ENCODE measurements at places on chromosomes 3 and 15.

- DNase-seq: no peak
Observed at GRCh38 chr15:92625251-92625980, 30.2 kb downstream of the FAM174B start.

DNA sequence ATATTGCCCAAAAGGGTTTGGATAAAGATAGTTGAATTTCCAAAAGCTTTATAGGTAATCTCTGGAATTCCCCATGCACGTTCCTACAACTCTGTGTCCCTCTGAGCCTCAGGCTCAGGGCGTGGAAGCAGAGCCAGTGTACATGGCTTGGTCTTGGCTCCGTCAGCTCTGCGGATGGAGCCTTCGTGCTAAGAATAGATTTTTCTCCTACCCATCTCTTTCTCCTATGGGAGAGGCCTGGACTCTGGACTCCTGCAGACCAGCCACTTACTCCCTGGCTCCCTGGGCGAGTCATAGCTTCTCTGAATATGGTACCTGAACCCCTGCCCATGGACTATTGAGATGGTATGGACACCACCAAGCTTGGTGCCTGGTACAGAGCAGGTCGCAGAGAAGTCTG, 99.9 kb downstream of the EEFSEC start:
- DNase-seq: no peak

GRCh38 chr15:87207251-87207650, 1049.3 kb downstream of the NTRK3 start:
- DNase-seq: no peak

- DNase-seq: no peak
Observed at GRCh38 chr3:196654735-196655090, 15.2 kb downstream of the NRROS start.

DNA sequence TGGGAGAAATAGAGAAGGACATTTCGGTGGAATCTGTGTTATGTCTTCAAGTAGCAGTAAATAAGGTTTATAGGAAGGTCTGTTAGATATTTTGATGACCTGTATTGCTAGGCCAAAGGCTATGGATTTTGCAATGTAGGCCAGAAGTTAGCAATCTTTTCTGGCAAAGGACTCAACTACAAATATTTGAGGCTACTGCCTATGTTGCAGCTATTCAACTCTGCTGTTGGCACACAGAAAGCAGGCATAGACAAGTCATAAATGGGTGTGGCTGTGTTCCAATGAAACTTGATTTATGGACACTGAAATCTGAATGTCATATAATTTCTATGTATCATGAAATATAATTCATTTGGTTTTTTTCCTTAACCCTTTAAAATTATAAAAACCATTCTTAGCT, 438.7 kb upstream of the C2CD4B start:
- no peak for DNase-seq

DNA sequence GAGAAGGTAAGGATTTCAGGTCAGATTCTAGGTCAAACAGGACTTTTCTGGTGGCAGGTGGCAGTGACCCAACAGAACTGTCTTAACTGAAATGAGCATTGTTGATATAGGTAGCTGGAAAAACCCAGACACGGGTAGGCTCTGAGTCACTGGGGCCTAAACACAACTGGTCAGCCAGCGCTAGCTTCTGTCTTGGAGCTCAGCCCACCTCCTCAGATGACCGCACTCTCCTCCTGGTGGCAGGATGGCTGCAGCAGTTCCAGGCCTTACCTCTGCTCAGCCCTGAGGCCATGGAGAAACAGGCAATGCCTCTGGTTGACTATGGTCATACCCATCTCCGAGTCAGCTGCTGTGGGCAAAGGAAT, 61.1 kb upstream of the GATA2 start:
- no peak for DNase-seq

GRCh38 chr3:20307383-20307782, 121.4 kb upstream of the SGO1 start:
- no peak for DNase-seq

- no peak for DNase-seq
Observed at GRCh38 chr15:39728845-39729244, 53.8 kb downstream of the FSIP1 start.

- no peak for DNase-seq
Observed at GRCh38 chr3:183488343-183488742, 59.9 kb upstream of the MCF2L2 start.

GRCh38 chr3:195153130-195153529, 117.8 kb downstream of the XXYLT1 start:
- no peak for DNase-seq

- DNase-seq: no peak
Observed at GRCh38 chr3:168714609-168715240, 619.0 kb upstream of the GOLIM4 start.

DNA sequence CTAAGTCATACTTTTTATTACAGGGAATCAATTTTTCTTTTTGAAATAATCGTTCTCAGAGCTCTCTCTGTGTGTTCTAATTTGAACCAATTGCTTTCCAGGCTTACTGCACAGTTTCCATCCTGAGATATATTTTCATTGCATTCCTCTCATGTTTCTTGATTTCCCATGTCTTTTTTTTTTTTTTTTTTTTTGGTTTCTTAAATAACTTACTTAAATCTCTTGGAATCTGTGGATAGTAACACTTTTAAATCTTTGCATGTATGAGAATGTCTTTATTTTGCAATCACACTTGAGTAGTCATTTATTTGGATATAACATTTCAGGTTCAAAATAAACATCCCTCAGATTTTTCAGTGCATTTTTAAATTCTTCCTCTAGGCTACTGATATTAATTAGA, 14.5 kb upstream of the ABTB1 start:
- DNase-seq: no peak

DNA sequence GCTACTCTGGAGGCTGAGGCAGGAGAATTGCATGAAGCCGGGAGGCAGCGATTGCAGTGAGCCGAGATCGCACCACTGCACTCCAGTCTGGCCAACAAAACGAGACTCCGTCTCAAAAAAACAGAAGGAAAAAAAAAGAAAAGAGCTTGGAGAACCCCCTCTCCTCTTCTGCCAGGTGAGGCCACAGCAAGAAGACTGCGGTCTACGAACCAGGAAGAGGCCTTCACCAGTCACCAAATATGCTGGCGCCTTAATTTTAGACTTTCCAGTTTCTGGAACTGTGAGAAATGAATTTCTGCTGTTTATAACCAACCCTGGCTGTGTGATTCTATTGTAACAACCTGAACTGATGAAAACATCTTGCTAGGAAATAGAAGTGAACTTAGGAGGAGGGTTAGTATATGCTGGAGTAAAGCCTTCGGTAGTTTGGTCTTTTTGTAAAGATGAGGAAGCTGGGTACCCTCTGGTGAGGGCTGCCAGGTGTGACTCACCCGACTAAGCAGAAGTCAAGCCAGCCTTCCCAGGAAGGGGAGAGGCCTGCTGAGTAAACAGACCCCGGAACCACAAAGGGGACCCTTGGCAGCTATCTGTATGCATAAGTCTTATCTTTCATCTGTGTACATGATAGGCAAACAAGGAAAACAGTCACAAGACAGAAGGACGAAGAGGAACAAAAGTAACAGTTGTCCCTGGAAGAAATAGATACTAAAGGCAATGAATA, 78.7 kb downstream of the KLF13 start:
- no peak for DNase-seq

GRCh38 chr3:136305879-136306278, 55.7 kb downstream of the PCCB start:
- no peak for DNase-seq

DNA sequence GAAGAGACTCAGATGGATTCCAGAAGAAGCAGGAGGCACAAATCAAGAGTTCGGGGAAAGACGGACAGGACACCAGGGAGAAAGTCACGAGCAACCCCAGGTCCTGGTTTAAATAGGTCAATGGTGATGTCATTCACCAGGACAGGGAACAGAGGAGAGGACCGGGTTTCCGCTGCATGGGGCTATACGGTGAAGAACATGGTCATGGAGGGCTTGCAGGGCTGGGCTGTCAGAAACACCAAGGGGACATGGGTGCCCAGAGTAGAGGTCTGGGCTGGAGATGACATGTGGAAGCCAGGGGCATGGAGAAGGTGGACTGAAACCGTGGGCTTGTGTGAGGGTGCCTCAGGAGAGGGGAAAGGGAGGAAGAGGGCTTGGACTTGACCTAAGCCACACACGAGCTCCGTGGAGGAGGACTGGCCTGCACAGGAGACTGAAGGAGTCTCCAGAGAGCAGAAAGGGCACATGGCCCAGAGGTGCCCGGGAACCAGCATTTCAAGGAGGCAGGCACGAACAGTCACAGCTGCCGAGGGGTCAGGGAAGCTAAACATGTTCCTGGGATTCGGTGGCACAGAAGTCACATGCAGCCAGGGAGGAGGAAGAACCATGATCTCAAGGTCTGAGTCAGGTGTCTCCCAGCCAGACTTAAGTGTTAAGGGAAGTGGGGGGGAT, 54.2 kb upstream of the RPL32 start:
- no peak for DNase-seq

- no peak for DNase-seq
Observed at GRCh38 chr3:50150863-50151686, 4.0 kb upstream of the SEMA3F start.

GRCh38 chr3:54240309-54240708, 118.0 kb downstream of the CACNA2D3 start:
- no peak for DNase-seq

DNA sequence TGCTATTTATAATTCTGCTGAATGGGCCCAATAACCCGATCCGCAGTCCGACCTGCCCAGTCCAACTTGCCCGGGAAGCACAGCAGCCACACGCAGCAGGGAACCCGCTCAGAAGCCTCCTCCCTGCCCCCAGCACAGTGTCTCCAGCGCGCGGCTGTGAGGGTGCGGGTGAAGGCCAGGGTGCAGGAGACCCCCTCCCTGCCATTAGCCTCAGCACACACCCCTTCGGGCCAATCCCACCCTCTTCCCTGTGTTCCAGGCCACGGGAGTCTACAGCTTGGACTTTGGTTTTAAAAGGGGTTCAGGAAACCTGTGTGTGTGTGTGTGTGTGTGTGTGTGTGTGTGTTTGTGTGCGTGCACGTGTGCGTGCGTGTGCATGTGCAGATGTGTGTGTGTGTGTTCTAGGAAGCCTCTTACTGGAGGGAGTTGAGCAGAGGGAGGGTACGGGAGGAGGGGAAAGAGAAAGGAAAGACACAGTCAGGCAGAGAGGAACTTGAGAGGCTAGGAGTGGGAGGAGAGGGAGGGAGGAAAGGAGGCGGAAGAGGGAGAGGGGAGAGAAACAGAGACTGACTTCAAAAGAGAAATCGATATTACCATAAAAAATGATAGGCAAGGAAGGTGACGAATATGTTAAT, 34.2 kb downstream of the ATP2B2 start:
- DNase-seq: no peak

DNA sequence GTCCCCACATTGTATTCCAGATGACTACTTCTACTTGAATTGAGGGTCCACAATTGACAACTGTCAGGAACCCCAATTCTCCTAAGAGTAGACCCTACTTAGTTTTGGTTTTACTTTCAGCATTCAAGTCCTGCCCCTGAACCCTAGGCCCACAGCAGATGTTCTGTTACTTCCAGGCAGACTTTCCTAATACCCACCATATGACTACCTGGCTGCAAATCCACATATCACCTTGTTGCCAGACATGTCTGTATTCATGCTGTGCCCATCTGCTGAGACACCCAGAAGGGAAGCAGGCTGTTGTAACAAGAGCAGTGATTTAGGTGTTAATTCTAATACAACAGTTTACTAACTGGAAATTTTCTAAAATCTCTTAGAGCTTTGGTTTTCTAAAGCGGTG, 235.1 kb upstream of the CCDC54 start:
- no peak for DNase-seq

DNA sequence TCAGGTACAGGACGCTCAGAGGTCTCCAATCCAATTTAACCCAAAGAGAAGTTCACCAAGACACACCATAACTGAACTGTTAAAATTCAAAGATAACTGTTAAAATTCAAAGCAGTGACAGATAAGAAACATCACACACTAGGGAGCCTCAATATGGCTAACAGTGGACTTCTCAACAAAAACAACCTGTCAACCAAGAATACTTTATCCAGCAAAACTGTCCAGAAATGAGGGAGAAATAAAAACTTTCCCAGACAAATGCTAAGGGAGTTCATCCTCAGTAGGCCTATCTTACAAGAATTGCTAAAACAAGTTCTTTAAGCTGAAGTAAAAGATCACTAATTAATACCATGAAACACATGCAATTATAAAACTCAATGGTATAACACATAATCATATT, 36.3 kb upstream of the MYLK start:
- no peak for DNase-seq

DNA sequence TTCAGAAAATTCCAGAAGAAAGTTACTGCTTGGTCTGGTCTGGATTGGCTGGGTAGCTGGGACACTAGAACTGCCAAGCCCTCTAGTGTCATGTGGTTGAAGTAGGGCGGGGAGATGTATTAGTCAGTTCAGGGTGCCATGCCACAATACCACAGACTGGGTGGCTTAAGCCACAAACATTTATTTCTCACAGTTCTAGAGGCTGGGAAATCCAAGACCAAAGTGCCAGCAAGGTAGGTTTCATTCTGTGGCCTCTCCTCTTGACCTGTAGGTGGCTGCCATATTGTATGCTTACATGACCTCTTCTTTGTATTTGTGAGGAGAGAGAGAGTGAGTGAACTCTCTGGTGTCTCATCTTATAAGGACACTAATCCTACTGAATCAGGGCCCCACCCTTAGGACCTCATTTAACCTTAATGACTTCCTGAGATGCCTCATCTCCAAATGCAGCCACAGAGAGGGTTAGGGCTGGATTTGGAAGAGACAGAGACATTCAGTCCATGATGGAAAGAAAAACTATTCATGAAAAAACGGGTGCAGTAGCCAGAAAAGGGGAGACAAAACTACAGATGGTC, 18.1 kb upstream of the ZSCAN2 start:
- no peak for DNase-seq

- DNase-seq: no peak
Observed at GRCh38 chr3:195028877-195029606, 241.9 kb downstream of the XXYLT1 start.

DNA sequence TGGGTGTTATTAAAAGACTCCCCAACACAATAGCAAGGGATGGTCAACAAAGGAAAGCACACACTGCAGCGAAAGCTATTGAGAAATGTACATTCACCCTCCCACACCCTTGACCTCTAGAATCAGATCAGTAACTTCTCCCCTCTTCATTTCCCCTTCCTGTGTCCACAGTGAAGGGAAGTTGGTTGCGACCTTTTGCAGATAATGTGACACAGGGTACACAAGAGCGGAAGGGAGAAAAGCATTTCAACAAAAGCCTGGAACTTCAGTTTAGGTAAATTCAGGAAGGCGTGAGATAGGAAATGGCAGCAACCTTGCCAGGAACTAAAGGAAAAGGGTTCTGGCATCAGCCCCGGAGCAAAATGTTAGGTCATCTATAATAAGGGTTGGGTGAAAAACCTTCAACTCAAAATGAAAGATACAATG, 899.8 kb downstream of the MCTP2 start:
- DNase-seq: no peak
